ENCODE measurements at places on chromosomes 3 and 15.

GRCh38 chr3:66609660-66610561 is 109.1 kb upstream of the LRIG1 start:
- DNase-seq, result no peak

DNA sequence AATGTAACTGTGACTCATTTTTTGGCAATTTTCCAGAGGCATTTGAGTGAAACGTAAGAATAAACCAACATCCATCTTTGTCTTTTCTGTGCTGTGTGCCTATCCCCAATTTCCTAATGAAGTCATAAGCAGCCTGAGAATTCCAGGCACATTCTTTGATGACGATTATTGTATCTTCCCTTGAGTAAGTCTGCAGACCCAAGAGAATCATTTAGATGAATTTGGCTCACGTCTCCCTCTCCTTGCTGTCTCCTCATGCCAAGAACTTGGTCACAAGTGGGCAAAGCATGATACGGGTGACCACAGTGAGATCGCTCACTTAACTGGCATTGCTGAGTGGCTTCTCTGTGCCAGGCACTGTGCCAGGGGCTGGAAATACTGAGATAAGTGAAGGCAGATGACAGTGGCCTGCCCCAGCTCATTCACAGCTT is 384.5 kb upstream of the IL12A start:
- no peak for DNase-seq

- DNase-seq, result no peak
Observed at GRCh38 chr3:37987751-37988179, 2.8 kb upstream of the VILL start.

DNA sequence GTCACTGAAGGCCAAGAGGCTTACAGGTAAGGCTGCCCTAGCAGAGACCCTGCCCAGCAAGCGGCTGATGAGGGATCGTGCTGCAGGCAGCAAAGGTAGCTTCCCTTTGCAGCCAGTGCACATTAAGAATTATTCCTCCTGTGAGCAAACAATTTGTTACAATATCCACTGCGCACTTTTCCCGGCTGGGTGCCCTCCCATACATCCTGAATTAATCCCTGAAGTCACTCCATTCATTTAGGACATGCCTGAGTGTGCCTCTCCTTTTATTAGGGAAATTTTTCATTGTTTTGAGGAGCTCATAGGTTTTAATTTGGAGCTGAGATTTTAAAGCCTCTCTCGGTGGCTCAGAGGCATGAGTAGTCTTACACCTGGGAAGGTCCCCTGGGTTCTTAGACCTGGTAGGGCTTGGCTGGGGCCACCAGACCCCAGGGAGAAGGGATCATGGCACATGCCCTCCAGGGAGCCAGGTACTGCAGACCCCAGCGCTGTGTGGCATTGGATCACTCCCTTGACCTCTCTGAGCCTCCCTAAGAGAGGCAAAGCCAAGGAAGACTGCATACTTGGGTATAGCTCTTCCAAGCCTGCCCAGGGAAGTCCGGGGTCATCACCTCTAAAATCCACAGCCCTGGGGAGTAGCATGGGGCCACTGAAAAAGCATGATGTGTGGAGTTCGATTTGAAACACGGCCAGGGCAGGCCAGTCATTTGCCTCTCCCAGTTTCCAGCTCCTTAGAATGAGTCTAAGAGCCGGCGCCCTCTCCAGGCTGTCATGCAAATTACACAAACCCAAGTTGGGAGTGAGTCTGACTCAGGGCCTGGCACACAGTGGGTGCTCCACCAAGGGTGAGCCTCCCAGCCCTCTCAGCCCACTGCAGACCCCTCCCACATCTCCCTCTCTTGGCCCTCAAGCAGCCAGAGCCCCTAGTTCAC is 151.9 kb upstream of the LINGO1 start:
- no peak for DNase-seq

DNA sequence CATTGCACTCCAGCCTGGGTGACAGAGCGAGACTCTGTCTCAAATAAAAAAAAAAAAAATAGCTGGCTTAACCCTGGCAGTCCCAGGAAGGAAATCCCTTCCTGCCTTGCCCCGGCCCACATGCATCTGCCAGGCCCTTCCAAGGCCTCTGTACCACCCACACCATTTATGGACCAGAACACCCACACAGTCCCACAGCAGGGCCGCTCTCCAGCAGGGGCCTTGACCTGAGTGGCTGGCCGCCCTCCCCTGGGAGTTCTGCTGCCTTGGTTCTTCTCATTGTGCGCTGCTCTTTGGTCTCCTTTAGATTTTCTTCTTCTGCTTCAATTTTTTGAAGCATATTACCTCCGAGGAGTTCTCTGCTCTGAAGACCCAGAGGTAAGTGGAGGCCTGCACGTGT is 16.1 kb upstream of the CPNE9 start:
- DNase-seq, result no peak

DNA sequence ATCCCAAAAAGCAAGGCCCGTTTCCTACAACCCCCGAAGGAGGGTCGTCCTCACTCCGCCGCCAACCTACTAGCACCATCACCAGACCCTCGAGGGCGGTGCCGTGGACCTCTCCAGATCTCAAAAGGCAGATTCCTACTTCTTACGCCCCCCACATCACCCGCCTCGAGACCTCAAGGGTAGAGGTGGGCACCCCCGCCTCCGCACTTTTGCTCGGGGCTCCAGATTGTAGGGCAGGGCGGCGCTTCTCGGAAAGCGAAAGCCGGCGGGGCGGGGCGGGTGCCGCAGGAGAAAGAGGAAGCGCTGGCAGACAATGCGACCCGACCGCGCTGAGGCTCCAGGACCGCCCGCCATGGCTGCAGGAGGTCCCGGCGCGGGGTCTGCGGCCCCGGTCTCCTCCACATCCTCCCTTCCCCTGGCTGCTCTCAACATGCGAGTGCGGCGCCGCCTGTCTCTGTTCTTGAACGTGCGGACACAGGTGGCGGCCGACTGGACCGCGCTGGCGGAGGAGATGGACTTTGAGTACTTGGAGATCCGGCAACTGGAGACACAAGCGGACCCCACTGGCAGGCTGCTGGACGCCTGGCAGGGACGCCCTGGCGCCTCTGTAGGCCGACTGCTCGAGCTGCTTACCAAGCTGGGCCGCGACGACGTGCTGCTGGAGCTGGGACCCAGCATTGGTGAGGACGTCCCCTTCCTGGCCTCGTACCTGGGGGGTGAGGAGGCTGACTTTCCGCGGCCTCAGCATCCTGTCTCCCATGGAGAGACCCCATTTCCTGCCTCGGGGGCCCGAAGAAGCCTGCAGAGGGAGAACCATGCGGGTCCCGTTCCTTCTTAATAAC is at the start of gene MYD88:
Gene MYD88 (plus strand): TSS at position 313 of the 842 bp plus-strand sequence. CDS start 40 bp downstream, at position 353.
- DNase-seq, result peak; percentile 80

- no peak for DNase-seq
Observed at GRCh38 chr15:92667970-92668485, 12.5 kb upstream of the FAM174B start.

DNA sequence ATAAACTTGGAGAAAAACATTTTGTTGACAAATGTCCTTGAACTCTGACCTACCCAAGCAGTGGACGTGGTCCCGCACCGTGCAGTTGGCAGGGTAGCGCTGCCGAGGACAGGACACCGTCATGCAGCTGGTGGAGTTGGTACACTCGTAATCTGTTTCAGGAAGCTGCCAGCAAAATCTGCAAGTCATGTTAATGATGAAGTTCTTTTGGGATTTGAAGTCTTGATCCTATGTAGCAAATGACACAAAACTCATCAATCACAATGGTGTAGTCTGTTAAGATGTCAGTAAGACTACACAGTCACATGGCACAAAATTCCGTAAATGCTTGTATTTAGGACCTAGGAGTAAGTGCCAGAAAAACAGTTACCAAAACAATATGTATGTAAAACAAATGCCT is 5.5 kb downstream of the TM2D3 start:
- no peak for DNase-seq

GRCh38 chr15:89912674-89913396 is at the start of gene ARPIN:
TSS of gene ARPIN (minus strand) at chr15:89912952. CDS start at chr15:89912835, 117 bp downstream.
- DNase-seq, result no peak

GRCh38 chr3:195889870-195890295 is 18.5 kb downstream of the TNK2 start:
- no peak for DNase-seq

DNA sequence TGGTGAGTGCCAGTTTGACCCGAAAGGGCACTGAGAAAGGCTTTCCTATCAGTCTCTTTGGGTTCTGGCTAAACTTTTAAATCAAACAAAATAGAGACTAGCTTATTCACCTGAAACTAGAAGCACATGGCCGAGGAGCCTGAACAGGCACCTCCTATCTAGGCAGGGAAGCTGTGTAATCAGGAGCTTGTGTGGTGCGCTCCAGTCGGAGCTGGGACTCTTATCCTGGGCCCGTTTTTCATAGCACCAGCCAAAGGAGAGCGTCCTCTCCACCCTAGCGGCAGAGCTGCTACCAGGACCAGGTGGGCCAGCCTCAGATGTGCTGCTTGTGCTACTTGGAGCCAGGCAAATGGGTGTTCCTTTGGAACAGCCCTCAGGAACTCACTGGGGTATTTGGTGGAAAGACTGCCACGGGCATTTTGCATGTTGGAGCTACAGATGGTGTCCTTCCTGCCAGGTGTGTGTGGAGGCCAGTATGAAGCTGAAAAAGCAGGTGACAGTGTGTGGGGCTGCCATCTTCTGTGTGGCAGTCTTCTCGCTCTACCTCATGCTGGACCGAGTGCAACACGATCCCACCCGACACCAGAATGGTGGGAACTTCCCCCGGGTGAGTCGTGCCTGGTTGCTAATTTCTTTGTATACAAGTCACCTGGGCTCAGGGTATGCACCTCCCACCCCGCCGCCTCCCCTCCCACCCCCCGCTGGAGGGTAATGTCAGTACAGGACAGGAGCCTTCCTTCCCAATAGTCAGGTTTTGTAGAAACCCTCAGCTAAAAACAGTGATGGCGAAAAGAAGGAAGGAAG is 833 bp downstream of the MAN2A2 start:
- no peak for DNase-seq

DNA sequence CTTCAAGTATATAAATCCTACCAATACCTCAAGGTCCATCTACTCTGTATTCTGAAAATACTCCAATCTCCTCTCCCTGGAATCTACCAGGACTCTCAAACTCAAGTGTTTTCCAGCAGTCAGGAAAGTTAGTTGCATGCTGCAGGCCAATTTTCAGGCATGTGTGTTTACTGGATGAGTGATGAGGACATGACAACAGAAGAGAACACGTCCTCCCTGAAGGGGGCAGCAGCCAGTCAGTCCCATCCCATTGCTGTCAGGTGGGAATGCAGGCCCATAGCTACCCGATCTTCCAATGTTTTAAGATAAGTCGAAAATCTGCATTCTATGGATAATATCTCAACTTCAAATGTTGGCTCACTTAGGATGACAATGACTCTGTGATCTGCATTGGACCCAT is 496.2 kb downstream of the FHIT start:
- no peak for DNase-seq

DNA sequence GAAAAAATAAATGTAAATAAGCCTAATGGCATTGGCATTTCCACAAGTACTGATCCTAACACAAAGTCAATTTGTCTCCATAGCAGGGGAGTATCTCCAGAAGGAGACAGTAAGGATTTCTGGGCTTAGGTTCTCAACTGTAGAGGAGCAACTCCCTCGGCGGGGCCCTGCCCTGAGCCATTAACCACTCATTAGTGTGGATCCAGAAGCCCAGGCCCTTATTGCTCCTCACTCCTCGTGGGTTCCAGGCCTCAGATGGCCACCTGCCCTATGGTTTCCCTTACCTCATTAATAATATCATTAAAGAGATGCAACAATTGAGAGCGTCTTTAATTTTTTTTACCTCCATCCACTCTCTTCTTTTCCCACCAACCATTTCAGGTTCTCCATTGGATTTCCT is 85.3 kb upstream of the CLDN18 start:
- no peak for DNase-seq

- no peak for DNase-seq
Observed at GRCh38 chr3:161251716-161252115, 30.6 kb downstream of the NMD3 start.

DNA sequence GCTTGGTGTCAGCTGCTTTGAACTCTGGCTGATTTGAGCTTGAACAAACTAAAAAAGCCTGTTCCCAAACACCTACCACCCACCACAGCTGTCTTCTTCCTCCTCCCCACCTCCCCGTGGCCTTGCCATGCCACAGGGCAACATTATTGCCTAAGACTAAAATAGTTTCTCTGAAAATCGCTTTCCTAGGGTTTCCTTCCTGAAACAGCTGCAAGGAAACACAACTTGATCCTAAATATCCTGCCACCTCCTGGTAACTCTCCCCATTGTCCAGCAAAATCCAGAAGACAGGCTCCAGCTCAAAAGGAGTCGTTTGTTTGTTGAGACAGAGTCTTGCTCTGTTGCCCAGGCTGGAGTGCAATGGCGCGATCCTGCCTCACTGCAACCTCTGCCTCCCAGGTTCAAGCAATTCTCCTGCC is 193.9 kb upstream of the TPM1 start:
- no peak for DNase-seq

- no peak for DNase-seq
Observed at GRCh38 chr15:72168131-72168807, 29.3 kb downstream of the GRAMD2A start.

- DNase-seq, result no peak
Observed at GRCh38 chr15:85351965-85352364, 28.4 kb upstream of the AKAP13 start.

- DNase-seq, result no peak
Observed at GRCh38 chr3:127525373-127525772, 65.2 kb downstream of the TPRA1 start.

GRCh38 chr3:169759256-169759655 is 5.6 kb downstream of the TERC start:
- no peak for DNase-seq

DNA sequence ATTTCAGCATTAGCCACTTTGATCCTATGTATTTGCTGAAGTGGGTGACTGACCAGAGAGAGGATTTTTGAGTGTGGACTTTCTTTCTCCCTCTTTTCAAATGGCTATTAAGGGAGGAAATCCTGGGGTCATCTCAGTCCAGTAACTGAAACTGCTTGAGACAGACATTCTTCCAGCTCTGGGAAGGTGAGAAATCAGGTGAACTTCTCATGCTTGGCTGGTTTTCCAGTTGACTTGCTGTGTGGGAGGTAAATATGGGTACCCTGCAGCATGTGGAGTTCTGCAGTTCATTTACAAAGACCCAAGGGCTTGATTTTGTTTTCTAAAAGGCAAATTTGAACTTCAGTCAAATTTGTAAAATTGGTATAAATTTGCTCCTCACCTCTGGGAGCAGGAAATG is 461.1 kb upstream of the TBL1XR1 start:
- no peak for DNase-seq

GRCh38 chr15:69303337-69304181 is 4.8 kb downstream of the PAQR5 start:
- no peak for DNase-seq

DNA sequence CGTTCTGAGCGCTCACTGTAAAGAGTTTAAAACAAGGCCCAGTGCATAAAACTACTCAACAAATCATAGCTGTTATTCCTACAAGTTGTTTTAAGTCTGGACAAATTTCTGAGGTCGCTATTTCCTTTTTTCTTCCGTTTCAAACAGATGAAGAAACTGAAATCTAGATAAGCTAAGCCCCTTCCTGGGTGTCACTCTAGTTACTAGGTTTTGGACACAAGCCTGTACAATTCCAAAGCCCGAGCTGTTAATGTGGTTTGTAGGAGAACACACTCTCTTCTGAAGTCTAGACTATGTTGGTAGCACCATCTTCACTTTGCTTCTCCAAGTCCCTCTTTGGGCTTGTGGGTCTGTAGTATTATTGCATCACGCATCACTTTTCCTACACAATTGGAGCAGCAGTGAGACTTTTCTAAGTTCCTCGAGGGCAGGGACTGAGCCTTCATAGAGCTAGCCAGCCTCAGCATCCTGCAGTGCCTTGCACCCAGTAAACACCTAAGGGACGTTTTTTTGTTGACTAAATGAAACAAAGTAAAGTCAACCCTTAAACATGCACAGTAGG is 142.6 kb upstream of the PROK2 start:
- no peak for DNase-seq

GRCh38 chr15:98596885-98597392 is 51.4 kb upstream of the IGF1R start:
- no peak for DNase-seq

Measured in stimulated activated CD4-positive, alpha-beta T cell treated with anti-CD3 and anti-CD28 coated beads, Interleukin-15, amount 100 ng/mL, for 48 hours (primary cell).